ENCODE measurements at places on chromosomes 1 and 21.

GRCh38 chr1:225554216-225554812 is 98.6 kb downstream of the ENAH start:
- no peak for DNase-seq

- no peak for DNase-seq
Measured at GRCh38 chr21:42094811-42095210, 23.7 kb downstream of the UMODL1 start.

DNA sequence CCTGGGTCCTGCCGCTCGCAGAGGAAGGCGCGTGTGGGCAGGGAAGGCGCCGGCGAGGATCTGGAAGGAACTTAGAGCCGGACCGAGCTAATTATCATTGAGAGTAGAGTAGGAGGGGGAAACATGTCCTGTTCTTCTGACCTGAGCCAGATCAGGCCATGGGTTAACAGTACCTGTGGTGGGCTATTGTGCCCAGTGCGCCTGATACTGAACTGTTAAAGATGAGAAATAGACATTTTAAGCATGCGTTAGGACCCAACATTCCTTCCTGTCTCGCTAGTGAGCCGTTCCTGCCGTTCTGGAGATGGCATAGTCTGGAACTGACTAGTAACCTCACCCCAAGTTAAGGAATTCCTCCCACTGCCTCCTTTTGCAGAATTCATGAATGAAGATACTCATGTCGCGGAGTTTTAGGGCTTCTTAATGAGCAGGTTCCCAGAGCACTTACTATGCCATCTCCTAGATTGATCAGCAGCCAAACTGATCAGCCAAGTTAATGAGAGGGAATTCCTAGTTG is 870 bp downstream of the STRIP1 start:
- no peak for DNase-seq

- no peak for DNase-seq
Measured at GRCh38 chr1:41742219-41742618, 176.5 kb downstream of the HIVEP3 start.

DNA sequence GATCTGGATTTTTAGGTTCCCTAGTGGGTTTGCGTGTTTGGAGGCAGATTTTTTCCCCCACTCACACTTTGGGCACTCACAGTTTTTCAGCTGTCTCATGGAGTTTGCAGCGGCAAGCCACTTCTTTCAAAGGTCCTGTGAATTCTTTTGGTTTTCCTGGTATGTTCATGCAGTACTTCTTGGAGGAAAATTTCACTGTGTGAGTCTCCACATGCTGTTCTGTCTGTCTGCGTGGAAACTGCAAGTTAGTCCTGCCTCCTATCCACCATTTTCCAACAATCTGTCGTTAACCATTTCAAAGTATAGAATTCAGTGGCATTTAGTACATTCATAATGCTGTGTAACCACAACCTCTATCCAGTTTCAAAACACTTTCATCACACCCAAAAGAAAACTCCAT is 793 bp upstream of the FMO1 start:
- no peak for DNase-seq

DNA sequence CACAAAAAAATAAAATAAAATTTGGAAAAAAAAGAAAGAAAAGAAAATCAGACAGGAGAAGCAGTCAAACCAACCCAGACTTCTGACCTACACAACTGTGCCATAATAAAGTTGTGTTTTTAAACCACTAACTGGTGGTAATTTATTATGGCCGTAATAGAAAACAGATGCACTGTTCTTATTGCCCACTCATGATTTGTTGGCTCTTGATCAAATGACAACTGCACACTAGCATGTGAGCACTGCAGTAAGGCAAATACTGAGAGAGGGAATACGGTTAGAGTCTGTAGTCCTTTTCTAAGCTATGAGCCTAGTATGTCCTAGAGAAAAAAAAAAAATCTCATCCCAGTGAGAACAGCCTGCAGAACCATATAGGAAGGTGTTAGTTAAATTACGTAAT is 61.2 kb upstream of the TNR start:
- no peak for DNase-seq

GRCh38 chr1:109307274-109308021 is 637 bp upstream of the MYBPHL start:
- no peak for DNase-seq

GRCh38 chr1:8497210-8497819 is 179.4 kb downstream of the SLC45A1 start:
- DNase-seq = no peak

DNA sequence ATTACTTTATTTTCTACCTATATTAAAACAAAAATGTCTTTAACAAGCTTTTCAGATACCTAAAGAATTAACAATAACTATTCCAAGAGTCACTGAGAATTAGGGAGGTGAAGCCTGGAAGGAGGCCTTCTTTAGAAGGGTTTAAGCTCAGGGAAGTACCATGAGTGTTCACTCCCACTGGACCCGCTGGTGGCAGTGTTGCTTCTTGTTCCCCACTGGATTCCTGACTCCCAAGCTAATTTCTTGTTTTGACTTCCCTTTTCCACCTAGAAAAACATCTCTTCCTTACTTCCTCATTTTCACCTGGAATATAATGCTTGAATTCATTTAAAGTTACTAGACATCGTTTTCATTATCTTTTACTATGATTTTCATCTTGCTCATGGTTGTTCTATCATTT is 264.2 kb downstream of the HMCN1 start:
- DNase-seq = no peak

- DNase-seq = no peak
Measured at GRCh38 chr1:14552246-14552965, 46.1 kb upstream of the KAZN start.

- no peak for DNase-seq
Measured at GRCh38 chr1:224160171-224160682, 22.8 kb upstream of the DEGS1 start.

DNA sequence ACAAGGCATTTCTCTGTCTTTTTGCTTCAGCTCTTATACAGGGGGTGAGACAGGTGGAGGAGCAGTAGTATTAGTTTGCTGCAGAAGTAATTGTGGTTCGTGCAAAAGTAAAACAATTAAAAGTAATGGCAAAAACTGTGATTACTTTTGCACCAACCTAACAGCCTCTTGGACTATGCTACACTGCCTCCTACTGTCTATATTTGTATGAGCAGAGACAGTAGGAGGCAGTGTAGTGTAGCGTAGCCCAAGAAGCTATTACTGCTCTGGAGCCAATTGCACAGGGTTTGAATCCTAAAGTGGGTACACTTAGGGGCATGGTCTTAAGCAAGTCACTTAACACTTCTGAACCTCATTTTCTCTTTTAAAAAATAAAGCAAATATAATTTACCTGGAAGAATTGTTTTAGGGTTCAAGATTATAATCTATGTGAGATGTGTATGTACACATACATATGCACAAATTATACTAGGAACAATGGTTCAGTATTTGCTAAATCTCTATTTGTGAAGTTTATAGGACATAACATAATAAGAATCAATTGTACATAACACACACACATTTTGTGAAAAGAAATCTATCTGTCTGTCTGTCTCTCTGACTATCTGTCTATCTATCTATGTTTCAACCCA is 103.8 kb downstream of the BRINP3 start:
- DNase-seq = no peak

GRCh38 chr1:231541842-231542241 is 13.4 kb downstream of the TSNAX start:
- no peak for DNase-seq

GRCh38 chr1:151981178-151981525 is 12.5 kb downstream of the S100A10 start:
- DNase-seq = no peak

GRCh38 chr1:112905395-112906149 is 50.4 kb downstream of the SLC16A1 start:
- DNase-seq = no peak

DNA sequence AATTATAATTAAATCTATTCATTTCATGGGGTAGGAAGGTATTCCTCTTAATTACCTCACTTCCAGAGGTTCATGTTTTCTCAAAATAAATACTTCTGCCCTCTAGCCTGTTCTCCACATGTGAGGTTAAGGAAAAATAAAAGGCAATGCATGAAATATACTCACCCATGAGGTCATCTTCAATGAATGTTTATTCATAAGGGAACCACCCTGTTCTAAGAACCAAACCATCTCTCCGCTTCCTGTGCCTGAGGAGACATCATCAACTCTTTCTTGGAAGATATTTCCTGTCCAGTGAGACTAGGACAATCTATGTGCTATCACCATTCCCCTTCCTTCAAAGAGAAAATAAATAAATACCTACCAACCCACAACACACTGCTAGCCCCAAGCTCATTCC is 513.7 kb upstream of the PLXNA2 start:
- DNase-seq = no peak

DNA sequence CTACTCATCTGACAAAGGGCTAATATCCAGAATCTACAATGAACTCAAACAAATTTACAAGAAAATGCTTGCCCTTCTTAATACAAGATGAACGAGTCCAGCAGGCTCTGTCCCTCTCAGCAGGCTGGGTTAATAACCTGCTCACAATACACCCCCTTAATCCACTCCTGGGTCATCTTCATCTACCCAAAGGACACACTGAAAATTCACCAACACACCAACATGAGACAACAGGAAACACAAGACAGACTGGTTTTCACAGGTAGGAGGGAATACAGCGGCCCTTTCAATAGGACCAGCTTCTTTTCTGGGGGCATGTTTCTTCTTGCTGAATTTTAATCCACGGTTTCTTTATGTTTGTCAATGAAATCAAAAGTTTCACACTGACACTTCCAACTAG is 44.6 kb downstream of the SUSD4 start:
- no peak for DNase-seq

DNA sequence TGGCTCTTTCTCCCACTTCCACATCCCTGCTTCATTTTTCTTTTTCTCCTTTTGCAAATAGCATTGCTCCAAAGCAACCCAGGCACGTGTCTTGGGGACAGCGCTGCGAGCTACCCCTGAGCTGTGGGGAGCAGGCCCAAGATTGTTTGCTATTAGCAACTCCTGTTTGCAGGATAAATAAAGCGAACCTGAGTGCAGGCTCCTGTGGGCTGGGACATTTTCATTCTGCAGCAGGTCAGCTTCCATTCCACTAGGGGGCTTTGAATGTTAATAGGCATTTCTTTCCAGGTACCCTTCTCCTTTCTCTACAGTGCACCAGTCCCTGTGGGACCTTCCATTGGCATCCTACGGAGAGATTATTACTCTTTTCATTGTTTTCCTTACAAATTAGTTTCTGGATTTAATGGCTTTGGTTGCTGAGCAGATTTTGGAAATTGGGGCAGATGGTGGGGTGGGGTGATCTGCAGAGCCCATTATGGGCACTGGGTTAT is 54.0 kb downstream of the OLFML3 start:
- no peak for DNase-seq

GRCh38 chr21:45136927-45137611 is 62.7 kb downstream of the ADARB1 start:
- DNase-seq = peak; percentile 40

GRCh38 chr1:160086456-160086892 is 5.1 kb downstream of the KCNJ9 start:
- DNase-seq = no peak

GRCh38 chr1:115671176-115671934 is 29.6 kb downstream of the VANGL1 start:
- DNase-seq = no peak

DNA sequence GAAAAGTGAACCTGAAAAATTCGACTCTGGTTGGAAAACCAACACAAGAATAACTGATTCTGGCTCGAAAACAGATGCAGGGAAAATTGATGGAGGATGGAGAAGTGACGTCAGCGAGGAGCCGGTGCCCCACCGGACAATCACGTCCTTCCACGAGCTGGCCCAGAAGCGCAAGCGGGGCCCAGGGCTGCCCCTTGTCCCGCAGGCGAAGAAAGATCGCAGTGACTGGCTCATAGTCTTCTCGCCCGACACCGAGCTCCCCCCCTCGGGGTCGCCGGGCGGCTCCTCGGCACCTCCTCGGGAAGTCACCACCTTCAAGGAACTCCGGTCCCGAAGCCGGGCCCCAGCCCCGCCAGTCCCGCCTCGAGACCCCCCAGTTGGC is 1.9 kb downstream of the RUSC1 start:
- no peak for DNase-seq

GRCh38 chr1:209291715-209292114 is 291.8 kb upstream of the CAMK1G start:
- no peak for DNase-seq

GRCh38 chr21:19590044-19590443 is 1186.5 kb upstream of the TMPRSS15 start:
- DNase-seq = no peak

GRCh38 chr1:34050709-34051485 is 114.1 kb downstream of the CSMD2 start:
- DNase-seq = no peak

DNA sequence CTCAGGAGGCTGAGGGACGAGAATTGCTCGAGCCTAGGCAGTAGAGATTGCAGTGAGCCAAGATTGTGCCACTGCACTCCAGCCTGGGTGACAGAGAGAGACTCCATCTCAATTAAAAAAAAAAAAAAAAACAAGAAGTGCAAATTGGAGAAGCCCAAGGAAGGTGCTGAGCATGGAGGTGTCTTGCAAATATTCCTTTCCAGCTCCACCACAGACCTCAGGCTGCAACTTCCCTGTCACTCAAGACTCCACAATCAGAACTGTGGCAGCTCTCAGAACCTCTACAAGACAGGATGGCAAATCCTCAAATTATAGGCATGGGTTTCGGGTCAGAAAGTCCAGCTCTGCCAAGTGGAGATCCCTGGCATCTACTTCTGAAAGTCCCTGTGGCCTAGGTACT is 104.4 kb upstream of the TIAM1 start:
- DNase-seq = no peak

DNA sequence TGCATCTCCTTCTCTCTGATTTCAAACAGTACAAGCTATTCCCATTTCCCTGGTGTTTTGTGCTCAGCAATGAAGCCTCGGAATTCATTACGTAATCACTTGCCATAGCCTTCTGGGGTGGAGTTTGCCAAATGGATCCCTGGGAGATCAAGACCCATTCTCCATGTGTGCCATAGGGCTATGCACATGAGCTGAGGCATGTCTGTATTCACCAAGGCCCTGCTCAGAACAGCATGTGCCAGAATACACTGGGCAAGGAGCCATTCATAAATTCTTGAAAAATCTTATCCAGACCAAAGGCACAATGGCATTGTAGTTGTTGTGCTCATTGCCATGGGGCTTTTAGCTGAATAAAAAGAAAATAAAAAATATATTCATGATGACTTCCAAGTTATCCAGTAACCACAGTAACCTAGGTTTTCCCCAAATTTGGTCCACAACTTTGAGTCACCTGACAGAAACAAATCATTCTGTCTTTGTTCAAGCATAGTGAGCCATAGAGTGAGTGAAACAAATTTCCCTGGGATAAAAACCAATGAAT is 53.0 kb downstream of the CRB1 start:
- DNase-seq = no peak

- no peak for DNase-seq
Measured at GRCh38 chr1:181779343-181779742, 282.2 kb downstream of the ZNF648 start.

DNA sequence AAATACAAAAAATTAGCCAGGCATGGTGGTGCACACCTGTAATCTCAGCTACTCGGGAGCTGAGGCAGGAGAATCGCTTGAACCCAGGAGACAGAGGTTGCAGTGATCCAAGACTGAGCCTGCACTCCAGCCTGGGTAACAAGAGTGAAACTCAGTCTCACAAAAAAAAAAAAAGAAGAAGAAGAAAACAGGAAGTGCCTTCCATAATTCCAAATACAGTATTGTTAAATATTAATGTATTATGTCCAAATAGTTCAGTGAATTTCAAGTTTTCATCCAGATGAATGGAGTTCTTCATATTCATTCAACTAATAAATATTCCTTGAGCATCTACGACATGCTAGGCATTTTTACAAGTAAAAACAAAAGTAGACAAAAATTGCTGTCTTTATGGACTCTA is 33.3 kb downstream of the PLEKHO1 start:
- DNase-seq = no peak

GRCh38 chr1:77989744-77990143 is 10.9 kb upstream of the FUBP1 start:
- no peak for DNase-seq
